ENCODE measurements at places on chromosomes 5 and 9.

GRCh38 chr5:82259172-82259800, 18.9 kb downstream of the RPS23 start:
- DNase-seq = peak; percentile 74

- no peak for DNase-seq
Measured at GRCh38 chr9:125950880-125951471, 203.8 kb downstream of the PBX3 start.

GRCh38 chr5:53164478-53165165, 55.1 kb upstream of the MOCS2 start:
- DNase-seq = peak; percentile 27

DNA sequence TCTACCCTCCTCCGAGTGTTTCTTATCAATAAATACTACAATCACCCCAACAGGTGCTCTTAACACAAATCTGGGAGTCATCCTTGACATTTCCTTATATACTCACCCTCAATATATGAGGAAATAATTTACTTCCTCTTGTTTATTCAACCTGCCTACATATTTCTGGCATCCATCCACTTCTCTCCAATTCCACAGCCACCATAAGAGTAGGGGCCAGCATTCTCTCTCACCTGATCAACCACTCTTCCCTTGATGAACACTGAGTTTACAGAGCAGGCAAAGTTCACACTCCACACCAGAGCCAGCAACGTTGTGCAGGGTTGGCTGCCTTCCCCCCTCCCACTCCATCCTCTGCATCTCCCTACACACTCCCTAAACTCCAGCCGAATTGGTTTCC, 904.3 kb upstream of the DMAC1 start:
- no peak for DNase-seq

DNA sequence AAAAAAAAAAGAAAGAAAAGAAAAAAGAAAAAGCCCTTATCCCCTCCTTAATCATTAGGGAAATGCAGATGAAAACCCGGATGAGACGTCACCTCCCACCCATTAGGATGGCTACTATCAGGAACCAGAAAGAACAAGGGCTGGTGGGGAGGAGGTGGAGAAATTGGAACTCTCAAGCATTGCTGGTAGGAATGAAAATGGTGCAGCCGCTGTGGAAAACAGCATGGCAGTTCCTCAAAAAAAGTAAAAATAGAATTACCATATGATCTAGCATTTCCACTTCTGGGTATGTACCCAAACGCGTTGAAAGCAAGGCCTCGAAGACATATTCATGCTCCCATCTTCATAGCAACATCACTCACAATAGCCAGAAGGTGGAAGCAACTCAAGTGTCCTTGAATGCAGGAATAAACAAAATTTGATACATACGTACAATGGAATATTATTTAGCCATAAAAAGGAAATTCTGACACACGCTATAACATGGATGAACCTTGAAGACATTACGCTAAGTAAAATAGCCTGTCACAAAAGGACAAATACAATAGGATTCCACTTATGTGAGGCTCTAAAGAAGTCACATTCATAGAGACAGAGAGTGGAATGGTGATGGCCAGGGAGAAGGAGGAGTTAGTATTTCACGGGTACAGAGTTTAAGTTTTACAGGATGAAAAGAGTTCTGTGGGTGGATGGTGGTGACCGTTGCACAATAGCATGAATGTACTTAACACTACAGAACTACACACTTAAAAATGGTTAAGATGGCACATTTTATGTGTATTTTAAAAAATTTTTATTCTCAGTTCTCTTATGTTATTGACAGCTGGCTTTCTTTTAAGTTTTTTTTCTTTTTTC, 166.8 kb upstream of the IER5L start:
- DNase-seq = peak; percentile 64

GRCh38 chr9:95511616-95511931, 5.2 kb downstream of the PTCH1 start:
- no peak for DNase-seq

GRCh38 chr5:133353741-133354140, 258.6 kb downstream of the FSTL4 start:
- DNase-seq = no peak

- no peak for DNase-seq
Measured at GRCh38 chr5:107630184-107630583, 40.6 kb downstream of the EFNA5 start.

DNA sequence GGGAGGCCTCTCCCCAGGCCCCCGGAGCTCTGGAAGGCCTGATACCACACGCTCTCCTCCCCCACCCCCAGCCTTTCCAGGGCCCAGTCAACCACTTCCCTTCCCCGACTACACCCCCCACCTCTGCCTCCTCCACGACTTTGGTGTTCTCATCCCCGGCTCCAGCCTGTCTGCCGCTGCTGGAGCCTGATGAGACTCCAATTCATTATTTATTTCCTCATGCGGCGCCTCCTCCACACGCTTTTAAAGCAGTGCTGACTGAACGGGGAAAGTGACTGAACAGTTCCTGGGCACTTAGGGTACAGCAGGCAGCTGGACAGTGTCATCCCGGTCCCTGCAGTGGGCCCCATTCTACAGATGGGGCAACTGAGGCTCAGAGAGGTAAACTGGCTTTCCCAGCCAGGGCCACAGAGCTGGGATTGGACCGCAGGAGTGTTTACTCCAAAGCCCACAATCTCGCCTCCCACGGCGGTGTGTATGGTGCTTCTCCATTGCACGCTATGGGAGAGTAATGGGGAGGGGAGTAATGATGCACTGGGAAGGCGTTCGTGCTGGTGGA, 15.9 kb upstream of the RPL26L1 start:
- peak; percentile 71 for DNase-seq

- DNase-seq = peak; percentile 52
Measured at GRCh38 chr9:76298521-76299144, 95.6 kb downstream of the RFK start.

GRCh38 chr9:114169029-114169951, 14.0 kb downstream of the COL27A1 start:
- peak; percentile 92 for DNase-seq

Data from muscle of leg (tissue), 16 donors.